Activated CD8-positive, alpha-beta T cell treated with anti-CD3 and anti-CD28 coated beads for 36 hours (primary cell): ENCODE measurements at places on chromosomes 7 and 10. TPM values are rescaled to one million over a fixed set of nuclear protein-coding genes. Genes with fewer than 3 reads are reported as not detected.

- no peak overlapping the region for H3K27ac ChIP-seq
- H3K36me3 ChIP-seq = no peaks in the 10 kb centered on the region
Measured at GRCh38 chr10:36336315-36336714, 694.2 kb upstream of the FZD8 start.

GRCh38 chr7:74175340-74175739 lies 1.2 kb downstream of the EIF4H start:
- peaks cover 40% of the 10 kb centered on the region for H3K36me3 ChIP-seq
- H3K27ac ChIP-seq = peak overlapping the region; percentile 94
- no peak for DNase-seq

GRCh38 chr7:32533276-32534029 lies 38.2 kb downstream of the AVL9 start:
- H3K27me3 ChIP-seq = no peaks in the 10 kb centered on the region
- peak overlapping the region; percentile 66 for H3K27ac ChIP-seq
- H3K4me3 ChIP-seq = no peak overlapping the region
- DNase-seq = no peak
- H3K36me3 ChIP-seq = peaks cover 17% of the 10 kb centered on the region

- no peak for DNase-seq
- H3K4me1 ChIP-seq = no peaks in the 10 kb centered on the region
- no peak overlapping the region for H3K27ac ChIP-seq
- H3K36me3 ChIP-seq = no peaks in the 10 kb centered on the region
Measured at GRCh38 chr10:35959252-35959651, 317.2 kb upstream of the FZD8 start.

The TMEM225B gene
- total RNA-seq = 2.2 TPM

- DNase-seq = no peak
- peaks cover 10% of the 10 kb centered on the region for H3K36me3 ChIP-seq
- no peak overlapping the region for H3K4me3 ChIP-seq
- no peak overlapping the region for H3K27ac ChIP-seq
Measured at GRCh38 chr10:42578019-42578418, 60.4 kb downstream of the ZNF33B start.

DNA sequence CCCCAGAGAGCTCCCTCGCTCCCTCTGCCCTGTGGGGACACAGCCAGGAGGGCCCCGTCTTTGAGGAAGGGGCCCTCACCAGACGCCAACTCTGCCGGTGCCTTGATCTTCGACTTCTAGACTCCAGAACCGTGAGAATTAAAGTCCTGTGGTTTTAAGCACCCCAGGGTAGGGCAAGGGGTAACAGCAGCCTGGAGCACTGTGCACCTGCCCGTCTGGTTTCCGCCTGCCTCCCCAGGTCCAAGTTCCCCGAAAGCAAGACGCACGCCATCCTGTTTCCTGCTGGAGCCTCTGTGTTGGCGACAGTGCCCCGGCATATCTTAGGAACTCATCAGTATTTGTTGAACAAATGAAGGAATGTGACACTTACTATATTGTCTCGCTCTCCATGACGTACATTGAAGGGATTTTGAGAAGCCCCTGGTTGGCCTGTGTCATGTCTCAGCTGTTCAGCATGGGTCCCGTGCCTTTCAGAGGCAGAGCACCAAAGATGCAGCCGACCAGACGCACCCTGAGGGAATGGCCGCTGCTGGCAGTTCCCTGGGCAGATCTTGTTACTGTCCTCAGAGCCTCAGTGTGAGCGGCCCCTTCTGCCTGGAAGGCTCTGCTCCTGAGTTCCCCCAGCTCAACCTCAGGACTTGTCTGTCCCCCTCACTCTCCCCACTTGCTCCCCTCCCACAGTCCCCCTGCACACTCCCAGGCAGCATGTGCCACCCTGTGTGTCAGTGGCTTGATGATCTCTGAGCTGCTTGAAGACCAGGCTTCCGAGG lies 226.2 kb downstream of the TCERG1L start:
- peaks cover 8% of the 10 kb centered on the region for H3K4me1 ChIP-seq
- H3K27me3 ChIP-seq = no peaks in the 10 kb centered on the region
- H3K4me3 ChIP-seq = no peak overlapping the region
- DNase-seq = no peak
- H3K27ac ChIP-seq = no peak overlapping the region
- H3K36me3 ChIP-seq = no peaks in the 10 kb centered on the region

DNA sequence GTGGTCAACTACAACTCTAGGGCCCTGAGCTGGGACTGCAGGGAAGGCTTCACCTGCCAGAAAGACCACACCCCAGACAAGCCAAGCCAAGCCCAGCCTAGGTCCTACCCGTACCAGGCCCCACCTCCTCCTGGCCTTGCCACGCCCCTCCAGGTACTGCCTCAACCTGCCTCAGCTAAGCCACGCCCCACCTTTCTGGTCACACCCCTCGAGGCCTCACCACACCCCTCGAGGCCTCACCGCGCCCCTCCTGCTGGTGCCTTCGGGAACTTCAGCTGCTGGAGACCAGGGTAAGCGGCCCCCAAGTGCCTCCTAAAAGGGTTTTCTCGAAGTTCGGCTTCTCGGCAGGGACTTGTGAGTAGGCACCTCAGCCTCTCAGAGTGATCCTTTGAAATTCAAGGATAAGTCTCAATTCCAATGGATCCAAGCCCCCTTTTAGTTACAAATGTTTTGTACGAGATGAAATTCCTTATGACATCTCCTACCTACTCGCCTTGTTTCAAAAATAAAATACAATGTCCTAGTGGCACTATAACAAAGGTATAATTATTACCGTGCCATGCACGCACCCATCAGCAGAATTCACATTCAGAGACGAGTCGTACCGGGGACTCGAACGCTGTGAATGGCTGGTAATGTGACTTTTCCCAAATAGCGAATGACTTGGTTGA lies 171.2 kb downstream of the ARHGAP21 start:
- DNase-seq = peak; percentile 52
- no peaks in the 10 kb centered on the region for H3K27me3 ChIP-seq
- no peak overlapping the region for H3K27ac ChIP-seq

The NUDT13 gene
- total RNA-seq = 2.4 TPM

GRCh38 chr10:125455855-125456254 lies 227.1 kb downstream of the TEX36 start:
- H3K4me1 ChIP-seq = no peaks in the 10 kb centered on the region
- H3K4me3 ChIP-seq = no peak overlapping the region
- peaks cover 3% of the 10 kb centered on the region for H3K27me3 ChIP-seq
- DNase-seq = no peak
- H3K36me3 ChIP-seq = no peaks in the 10 kb centered on the region

GRCh38 chr10:47036771-47037170 lies 125.5 kb downstream of the PTPN20 start:
- DNase-seq = no peak
- H3K27me3 ChIP-seq = no peaks in the 10 kb centered on the region
- H3K36me3 ChIP-seq = no peaks in the 10 kb centered on the region
- H3K27ac ChIP-seq = no peak overlapping the region

GRCh38 chr7:114785496-114785895 lies 136.4 kb upstream of the MDFIC start:
- peaks cover 25% of the 10 kb centered on the region for H3K4me1 ChIP-seq
- H3K4me3 ChIP-seq = no peak overlapping the region
- H3K27ac ChIP-seq = no peak overlapping the region
- H3K27me3 ChIP-seq = peaks cover 2% of the 10 kb centered on the region
- H3K36me3 ChIP-seq = no peaks in the 10 kb centered on the region

DNA sequence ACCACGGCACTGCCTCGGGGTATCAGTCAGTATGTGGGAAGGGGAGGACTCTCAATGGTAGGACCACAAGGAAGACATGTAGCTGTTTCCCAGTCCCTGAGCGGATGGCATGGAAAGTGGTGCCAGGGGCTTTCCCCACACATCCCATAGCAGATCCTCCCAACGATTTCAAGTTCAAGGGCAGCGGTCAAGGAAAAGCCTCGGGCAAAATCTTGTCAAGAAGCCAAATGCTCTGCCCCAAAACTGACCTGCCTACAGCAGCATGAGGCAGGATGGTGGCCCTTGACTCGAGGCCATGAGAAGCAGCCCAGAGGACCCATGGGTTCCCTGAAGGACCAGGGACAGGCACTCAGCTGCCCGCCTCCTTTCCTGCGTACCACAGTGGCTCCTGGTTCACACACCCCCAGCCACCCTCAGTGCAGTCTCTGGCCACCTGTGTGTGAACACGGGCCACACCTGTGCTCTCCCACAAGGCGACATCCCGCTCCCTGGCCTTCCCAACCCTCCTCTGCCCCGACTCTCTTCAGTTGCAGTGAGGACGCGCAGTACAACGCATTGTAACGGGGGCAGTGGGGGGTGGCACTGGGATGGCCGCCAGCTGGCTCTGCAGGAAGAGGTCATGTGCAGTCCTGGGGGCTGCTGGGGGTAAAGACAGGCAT lies 43.6 kb downstream of the CTBP2 start:
- H3K27ac ChIP-seq = no peak overlapping the region
- no peaks in the 10 kb centered on the region for H3K27me3 ChIP-seq
- H3K36me3 ChIP-seq = no peaks in the 10 kb centered on the region
- no peaks in the 10 kb centered on the region for H3K4me1 ChIP-seq

DNA sequence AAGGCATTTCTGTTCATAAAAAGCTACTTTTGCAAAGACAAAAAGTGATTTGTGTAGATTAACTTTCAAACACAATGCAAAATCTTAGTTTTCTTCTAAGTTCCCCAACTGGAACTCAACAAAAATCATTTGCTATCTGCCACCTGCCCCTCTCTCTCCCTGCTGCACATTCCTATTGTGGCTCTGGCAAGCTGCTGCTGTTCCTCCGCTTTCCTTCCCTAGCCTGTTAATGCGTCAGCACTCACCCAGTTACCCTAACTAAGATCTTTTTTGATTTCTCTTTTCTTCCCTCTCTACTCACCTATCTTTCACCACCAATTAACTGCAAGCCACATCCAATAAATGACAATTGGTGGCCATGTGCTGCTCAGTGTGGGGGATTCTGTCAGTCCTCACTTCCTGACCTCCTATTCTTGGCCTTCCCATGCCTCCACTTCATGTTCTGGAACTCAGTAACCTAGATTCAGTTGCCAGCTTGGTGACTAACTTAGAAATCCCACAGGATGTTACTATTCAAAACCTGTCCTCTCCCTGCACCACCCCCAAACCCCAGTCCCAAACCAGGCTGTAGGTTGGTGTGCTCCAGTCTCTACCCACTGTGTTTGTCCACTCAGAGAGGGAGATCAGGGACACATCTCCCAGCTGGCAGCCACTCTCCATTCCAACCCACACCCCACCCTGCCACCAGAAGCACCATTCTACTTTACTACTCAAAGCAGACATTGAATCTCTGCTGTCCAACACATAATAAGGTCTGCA lies 140.2 kb upstream of the CTTNBP2 start:
- no peaks in the 10 kb centered on the region for H3K27me3 ChIP-seq
- DNase-seq = no peak
- H3K36me3 ChIP-seq = no peaks in the 10 kb centered on the region
- H3K4me3 ChIP-seq = no peak overlapping the region

- peak; percentile 69 for DNase-seq
- no peaks in the 10 kb centered on the region for H3K36me3 ChIP-seq
- no peak overlapping the region for H3K27ac ChIP-seq
- H3K4me3 ChIP-seq = no peak overlapping the region
- H3K27me3 ChIP-seq = no peaks in the 10 kb centered on the region
- no peaks in the 10 kb centered on the region for H3K4me1 ChIP-seq
Measured at GRCh38 chr7:143214789-143215679, 6.8 kb upstream of the TAS2R40 start.

GRCh38 chr10:88243836-88244730 lies 339.0 kb downstream of the RNLS start:
- H3K27me3 ChIP-seq = no peaks in the 10 kb centered on the region
- H3K4me3 ChIP-seq = no peak overlapping the region
- DNase-seq = no peak
- H3K4me1 ChIP-seq = peaks cover 10% of the 10 kb centered on the region

The CAMK1D gene
- total RNA-seq = 13.8 TPM

- peak overlapping the region; percentile 79 for H3K4me3 ChIP-seq
- H3K27me3 ChIP-seq = no peaks in the 10 kb centered on the region
- H3K27ac ChIP-seq = peak overlapping the region; percentile 78
- peaks cover 10% of the 10 kb centered on the region for H3K36me3 ChIP-seq
- peak; percentile 40 for DNase-seq
Measured at GRCh38 chr10:31321396-31321941, 2.5 kb downstream of the ZEB1 start.

GRCh38 chr7:33100770-33101169 lies 8.4 kb downstream of the RP9 start:
- peaks cover 8% of the 10 kb centered on the region for H3K4me1 ChIP-seq
- peaks cover 36% of the 10 kb centered on the region for H3K36me3 ChIP-seq
- H3K27ac ChIP-seq = no peak overlapping the region
- no peaks in the 10 kb centered on the region for H3K27me3 ChIP-seq
- no peak for DNase-seq

The SLC26A5 gene
- total RNA-seq = not detected

DNA sequence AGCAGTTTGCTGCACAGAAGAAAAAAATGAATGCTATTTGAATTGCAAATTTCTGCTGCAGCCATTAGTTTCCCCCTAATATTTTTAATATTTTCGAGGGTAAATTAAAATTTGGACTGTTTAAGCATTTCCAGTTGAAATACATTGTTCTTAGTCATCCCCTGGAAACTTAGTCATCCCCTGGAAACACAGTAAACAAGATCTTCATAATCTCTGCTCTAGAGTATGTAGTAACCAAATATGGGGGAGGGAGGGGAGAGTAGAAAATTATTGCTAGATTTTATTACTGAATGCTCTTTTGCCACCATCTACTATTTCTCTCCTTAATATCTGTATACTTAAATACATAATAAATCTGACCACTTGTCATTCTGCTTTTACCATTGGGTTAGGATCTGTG lies 1053.3 kb downstream of the SORCS1 start:
- H3K4me3 ChIP-seq = no peak overlapping the region
- no peaks in the 10 kb centered on the region for H3K36me3 ChIP-seq
- DNase-seq = no peak
- H3K27ac ChIP-seq = no peak overlapping the region
- no peaks in the 10 kb centered on the region for H3K27me3 ChIP-seq

DNA sequence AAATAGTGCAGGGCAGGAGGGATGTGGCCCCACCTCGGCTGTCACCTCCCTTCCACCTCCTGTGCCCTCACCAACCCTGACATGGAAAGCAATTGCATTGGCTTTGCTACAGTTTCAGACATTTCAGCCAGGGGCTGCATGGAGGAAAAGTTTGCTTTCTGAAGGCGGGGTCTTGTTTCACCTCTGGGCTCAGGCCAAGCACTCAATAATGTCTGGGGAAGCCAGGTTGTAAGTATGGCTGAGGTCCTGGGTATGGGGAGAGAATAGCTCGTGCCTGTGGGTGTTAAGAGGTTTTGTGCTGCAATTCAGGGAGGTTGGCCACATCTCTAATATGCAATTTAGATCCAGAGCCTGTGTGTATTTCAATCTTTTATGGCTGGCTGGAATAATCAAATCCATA lies 238.4 kb upstream of the MKI67 start:
- no peaks in the 10 kb centered on the region for H3K27me3 ChIP-seq
- no peaks in the 10 kb centered on the region for H3K4me1 ChIP-seq
- H3K36me3 ChIP-seq = no peaks in the 10 kb centered on the region

GRCh38 chr7:91636129-91636724 lies 244.3 kb downstream of the MTERF1 start:
- H3K27ac ChIP-seq = no peak overlapping the region
- no peaks in the 10 kb centered on the region for H3K36me3 ChIP-seq
- H3K4me1 ChIP-seq = no peaks in the 10 kb centered on the region
- no peak overlapping the region for H3K4me3 ChIP-seq

- no peaks in the 10 kb centered on the region for H3K4me1 ChIP-seq
- H3K27ac ChIP-seq = no peak overlapping the region
- H3K27me3 ChIP-seq = no peaks in the 10 kb centered on the region
- no peak overlapping the region for H3K4me3 ChIP-seq
Measured at GRCh38 chr7:102992938-102993717, 80.3 kb downstream of the LRRC17 start.

The FAM25A gene
- total RNA-seq = not detected

The PRPS1L1 gene
- not detected for total RNA-seq

The PON3 gene
- total RNA-seq = not detected
